ENCODE measurements at places on chromosomes 7 and 10.

DNA sequence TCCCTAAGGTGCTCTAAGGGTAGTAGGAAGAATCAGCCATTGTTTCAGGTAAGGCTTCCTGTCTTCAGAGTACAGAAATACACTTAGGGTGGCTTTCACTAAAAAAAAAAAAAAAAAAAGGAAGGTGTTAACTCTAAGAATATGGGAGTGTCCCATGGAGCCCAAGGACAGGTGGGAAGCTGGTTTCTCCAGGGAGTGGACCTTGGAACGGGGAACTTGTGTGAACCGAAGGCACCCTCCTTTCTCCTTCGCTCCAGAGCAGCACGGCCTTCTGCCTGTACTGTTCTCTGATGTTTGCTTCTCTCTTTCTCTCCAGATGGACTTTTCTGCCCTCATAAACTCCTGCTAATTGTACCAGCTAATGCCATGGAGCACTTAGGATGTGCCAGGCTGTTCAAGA, 6.2 kb downstream of the OPALIN start:
- no peaks in the 10 kb centered on the region for H3K36me3 ChIP-seq
- no peak overlapping the region for H3K27ac ChIP-seq
- peaks cover 10% of the 10 kb centered on the region for H3K27me3 ChIP-seq
- H3K4me3 ChIP-seq: no peak overlapping the region
- no peak for DNase-seq

DNA sequence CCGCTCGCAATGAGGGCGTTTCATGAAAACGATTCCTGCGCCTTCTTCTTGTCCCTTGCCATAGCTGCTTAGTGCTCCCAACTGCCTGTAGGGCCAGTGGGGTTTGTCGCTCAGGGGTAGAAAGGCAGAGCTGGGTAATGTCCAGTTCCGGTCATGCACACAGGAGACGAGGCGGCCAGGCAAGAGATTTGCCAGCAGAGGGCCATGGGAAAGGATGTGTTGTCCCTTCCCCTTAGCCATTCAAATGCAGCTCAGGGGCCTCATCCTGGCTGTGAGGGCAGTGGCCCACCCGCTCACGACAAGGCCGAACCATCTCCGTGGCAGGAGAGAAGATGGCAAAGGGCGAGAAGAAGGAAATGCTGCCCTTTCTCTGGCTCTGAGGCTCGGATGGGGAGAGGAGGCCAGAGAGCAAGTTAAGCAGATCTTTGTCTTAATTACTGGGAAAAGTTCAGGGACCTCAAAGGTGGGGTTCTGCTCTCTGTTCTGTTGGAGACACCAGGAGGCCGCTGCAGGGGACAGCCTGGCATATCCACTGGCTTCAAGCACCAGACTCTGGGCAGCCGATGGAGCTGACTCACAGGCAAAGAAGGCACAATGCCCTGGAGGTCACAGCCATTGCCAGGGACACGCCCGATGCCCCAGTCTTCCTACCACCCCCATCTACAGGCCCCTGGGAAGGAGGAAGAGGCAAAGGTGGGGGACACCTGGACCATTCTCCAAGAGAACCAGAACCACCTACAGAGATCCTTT, 534.8 kb upstream of the MGMT start:
- peaks cover 18% of the 10 kb centered on the region for H3K4me1 ChIP-seq
- H3K4me3 ChIP-seq: no peak overlapping the region
- H3K36me3 ChIP-seq: no peaks in the 10 kb centered on the region
- DNase-seq: no peak
- no peaks in the 10 kb centered on the region for H3K27me3 ChIP-seq
- H3K27ac ChIP-seq: no peak overlapping the region

GRCh38 chr10:119801176-119801575, 71.5 kb downstream of the MCMBP start:
- H3K27me3 ChIP-seq: no peaks in the 10 kb centered on the region
- no peak overlapping the region for H3K4me3 ChIP-seq
- H3K4me1 ChIP-seq: no peaks in the 10 kb centered on the region
- no peak overlapping the region for H3K27ac ChIP-seq

DNA sequence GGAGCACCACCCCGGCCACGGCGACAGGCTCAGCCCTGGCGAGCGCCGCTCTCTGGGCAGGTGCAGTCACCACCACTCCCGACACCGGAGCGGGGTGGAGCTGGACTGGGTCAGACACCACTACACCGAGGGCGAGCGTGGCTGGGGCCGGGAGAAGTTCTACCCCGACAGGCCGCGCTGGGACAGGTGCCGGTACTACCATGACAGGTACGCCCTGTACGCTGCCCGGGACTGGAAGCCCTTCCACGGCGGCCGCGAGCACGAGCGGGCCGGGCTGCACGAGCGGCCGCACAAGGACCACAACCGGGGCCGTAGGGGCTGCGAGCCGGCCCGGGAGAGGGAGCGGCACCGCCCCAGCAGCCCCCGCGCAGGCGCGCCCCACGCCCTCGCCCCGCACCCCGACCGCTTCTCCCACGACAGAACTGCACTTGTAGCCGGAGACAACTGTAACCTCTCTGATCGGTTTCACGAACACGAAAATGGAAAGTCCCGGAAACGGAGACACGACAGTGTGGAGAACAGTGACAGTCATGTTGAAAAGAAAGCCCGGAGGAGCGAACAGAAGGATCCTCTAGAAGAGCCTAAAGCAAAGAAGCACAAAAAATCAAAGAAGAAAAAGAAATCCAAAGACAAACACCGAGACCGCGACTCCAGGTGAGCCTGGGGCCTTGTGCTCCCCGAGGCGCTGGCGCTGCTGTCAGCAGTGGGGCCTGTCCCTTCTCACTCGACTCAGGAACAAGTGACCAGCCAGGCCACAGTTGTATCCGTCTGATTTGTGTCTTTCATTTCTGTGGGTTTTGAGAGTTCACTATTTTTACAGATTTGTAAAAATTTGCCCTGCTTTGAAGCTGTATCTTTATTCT, 117.7 kb downstream of the CYTH3 start:
- H3K27me3 ChIP-seq: no peaks in the 10 kb centered on the region
- no peak for DNase-seq
- H3K4me3 ChIP-seq: no peak overlapping the region
- H3K4me1 ChIP-seq: no peaks in the 10 kb centered on the region

DNA sequence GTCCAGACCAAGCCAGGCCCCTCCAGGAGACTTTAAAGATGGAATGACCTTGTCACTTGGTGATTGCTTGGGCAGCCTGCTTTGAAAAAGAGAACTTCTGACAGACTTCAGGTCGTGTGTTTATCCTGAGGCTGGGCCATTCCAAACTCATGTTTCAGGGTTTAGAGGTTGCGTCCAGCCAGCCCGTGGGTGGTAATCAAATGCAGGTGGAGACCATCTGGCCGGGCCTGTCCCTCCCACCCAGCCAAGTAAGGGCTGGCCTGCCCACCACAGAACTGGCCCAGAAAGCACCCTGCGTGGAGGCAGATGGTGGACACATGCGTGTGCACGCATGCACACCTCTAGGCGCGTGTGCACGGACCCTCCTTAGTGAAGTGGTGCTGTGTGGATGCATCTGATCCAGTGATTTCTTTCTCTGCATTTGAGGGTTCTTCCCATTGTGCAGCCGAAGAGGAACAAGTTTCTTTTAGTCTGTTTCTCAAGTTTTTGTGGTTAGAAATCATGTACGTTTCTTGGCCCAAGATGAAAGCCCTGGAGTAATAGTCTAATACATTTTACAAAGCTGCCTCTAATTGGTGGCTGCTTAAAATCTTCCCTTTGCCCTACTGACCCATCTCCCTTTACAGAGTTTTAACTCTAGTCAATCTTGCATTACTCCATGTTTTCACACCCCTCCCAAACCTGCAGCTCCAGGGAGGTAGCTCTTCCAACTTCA, 43.0 kb downstream of the SUFU start:
- H3K27me3 ChIP-seq: no peaks in the 10 kb centered on the region
- DNase-seq: no peak
- H3K27ac ChIP-seq: no peak overlapping the region
- no peaks in the 10 kb centered on the region for H3K4me1 ChIP-seq
- H3K36me3 ChIP-seq: peaks cover 12% of the 10 kb centered on the region

- no peak overlapping the region for H3K4me3 ChIP-seq
- no peak for DNase-seq
- H3K27ac ChIP-seq: no peak overlapping the region
- H3K4me1 ChIP-seq: no peaks in the 10 kb centered on the region
- H3K27me3 ChIP-seq: no peaks in the 10 kb centered on the region
- peaks cover 2% of the 10 kb centered on the region for H3K36me3 ChIP-seq
Observed at GRCh38 chr10:45505311-45505710, 131.3 kb downstream of the ALOX5 start.

DNA sequence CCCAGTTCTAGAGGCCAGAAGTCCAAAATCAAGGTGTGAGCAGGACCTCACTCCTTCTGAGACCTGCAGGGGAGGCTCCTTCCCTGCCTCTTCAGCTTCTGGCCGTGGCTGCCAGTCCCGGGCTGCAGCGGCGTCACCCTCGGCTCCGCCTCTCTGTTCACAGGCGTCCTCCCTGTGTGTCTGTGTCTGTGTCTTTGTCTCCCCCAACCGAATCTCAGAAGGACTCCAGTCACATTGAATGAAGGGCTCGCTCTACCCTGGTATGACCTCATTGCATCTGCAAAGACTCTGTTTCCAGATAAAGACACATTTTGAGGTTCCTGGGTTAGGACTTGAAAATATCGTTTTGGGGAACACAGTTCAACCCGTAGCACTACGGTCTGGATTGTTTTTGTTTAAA, 33.1 kb upstream of the GALNT11 start:
- H3K27ac ChIP-seq: no peak overlapping the region
- H3K27me3 ChIP-seq: no peaks in the 10 kb centered on the region
- H3K4me1 ChIP-seq: peaks cover 21% of the 10 kb centered on the region

DNA sequence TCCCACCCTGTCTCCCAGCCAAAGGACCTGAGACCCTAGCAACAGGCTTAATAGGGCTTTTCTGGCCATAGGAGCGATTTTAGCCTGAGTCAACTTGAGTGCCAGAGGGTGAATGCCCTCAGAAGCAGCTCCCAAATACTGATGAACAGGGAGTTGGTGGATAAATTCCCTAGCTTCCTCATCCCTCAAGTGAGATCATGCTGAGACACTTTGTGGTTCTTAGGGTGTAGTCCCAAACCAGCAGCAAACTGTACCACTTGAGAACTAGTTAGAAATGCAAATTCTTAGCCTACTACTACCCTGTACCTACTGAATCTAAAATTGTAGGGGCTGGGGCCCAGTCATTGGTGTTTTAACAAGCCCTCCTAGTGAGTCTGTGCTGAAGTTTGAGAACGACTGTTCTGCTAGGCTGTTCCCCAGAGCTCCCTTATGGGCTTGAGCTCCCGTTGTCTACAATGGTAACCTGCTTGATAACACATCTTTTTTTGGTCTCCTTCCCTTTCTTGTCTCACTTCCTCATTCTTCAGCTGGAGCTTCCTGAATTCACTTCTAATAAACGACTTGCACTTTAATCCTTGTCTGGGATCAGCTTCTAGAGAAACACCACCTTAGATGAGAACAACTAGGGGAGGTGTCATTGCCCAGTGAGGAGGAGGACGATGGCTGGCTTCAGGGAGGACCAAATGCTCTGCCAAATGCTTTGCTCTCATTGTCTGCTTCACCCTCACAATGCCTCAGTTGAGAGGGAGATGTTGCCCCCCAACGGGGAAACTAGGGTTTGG, 18.2 kb upstream of the CDH23 start:
- no peak overlapping the region for H3K27ac ChIP-seq
- no peak for DNase-seq
- H3K4me1 ChIP-seq: peaks cover 13% of the 10 kb centered on the region
- no peak overlapping the region for H3K4me3 ChIP-seq
- peaks cover 22% of the 10 kb centered on the region for H3K27me3 ChIP-seq
- no peaks in the 10 kb centered on the region for H3K36me3 ChIP-seq

GRCh38 chr10:119303886-119304285, 96.5 kb downstream of the GRK5 start:
- no peaks in the 10 kb centered on the region for H3K36me3 ChIP-seq
- no peak for DNase-seq
- no peak overlapping the region for H3K27ac ChIP-seq
- H3K4me3 ChIP-seq: no peak overlapping the region
- peaks cover 13% of the 10 kb centered on the region for H3K4me1 ChIP-seq

DNA sequence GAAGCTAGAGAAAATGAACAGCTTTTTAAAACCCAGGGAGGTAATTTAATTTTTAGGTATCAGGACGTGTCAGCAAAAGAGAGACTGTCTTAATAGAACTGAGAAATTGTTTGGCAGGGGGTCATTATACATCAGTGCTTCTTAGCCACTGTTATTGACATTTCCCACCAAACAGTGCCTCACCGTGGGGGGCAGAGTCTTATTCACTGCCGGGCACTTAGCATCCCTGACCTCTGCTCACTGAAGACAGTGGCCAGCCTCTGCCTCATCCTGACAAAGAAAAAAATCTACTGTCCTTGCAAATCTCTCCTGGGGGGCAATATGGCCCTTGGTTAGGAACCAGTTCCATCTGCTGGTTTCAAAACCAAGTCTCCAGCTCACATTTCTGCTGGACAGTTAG, 14.2 kb upstream of the MKI67 start:
- H3K27ac ChIP-seq: peak overlapping the region; percentile 19
- no peak overlapping the region for H3K4me3 ChIP-seq
- no peaks in the 10 kb centered on the region for H3K27me3 ChIP-seq
- H3K4me1 ChIP-seq: peaks cover 6% of the 10 kb centered on the region
- DNase-seq: no peak
- no peaks in the 10 kb centered on the region for H3K36me3 ChIP-seq

GRCh38 chr10:125124907-125125306, 35.5 kb downstream of the CTBP2 start:
- no peaks in the 10 kb centered on the region for H3K27me3 ChIP-seq
- H3K4me1 ChIP-seq: peaks cover 54% of the 10 kb centered on the region
- DNase-seq: no peak
- H3K36me3 ChIP-seq: peaks cover 14% of the 10 kb centered on the region

- DNase-seq: no peak
- H3K4me3 ChIP-seq: peak overlapping the region; percentile 29
- peaks cover 46% of the 10 kb centered on the region for H3K4me1 ChIP-seq
Observed at GRCh38 chr7:147775516-147776284, 814.9 kb upstream of the C7orf33 start.

DNA sequence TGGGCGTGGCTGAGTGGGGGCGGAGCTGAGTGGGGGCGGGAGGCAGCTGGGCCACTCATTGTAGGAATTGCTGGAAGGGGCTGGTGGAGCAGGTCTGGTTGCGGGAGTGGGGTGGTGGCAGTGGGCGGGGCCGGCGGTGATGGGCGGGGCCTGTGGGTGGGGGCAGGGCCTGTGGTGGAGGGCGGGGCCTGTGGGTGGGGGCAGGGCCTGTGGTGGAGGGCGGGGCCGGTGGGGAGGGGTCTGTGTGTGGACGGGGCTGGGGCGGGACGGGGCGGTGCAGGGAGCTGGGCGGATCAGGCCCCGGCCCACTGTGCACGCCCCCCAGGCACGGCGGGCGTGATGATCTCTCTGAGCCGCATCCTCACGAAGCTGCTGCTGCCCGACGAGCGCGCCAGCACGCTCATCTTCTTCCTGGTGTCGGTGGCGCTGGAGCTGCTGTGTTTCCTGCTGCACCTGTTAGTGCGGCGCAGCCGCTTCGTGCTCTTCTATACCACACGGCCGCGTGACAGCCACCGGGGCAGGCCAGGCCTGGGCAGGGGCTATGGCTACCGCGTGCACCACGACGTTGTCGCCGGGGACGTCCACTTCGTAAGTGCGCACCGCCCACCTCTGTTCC, 14.0 kb downstream of the SLC29A4 start:
- peaks cover 7% of the 10 kb centered on the region for H3K4me1 ChIP-seq
- peak; percentile 57 for DNase-seq
- H3K36me3 ChIP-seq: peaks cover 17% of the 10 kb centered on the region
- H3K27me3 ChIP-seq: no peaks in the 10 kb centered on the region
- no peak overlapping the region for H3K27ac ChIP-seq
- H3K4me3 ChIP-seq: peak overlapping the region; percentile 35

Data from neural crest cell (in vitro differentiated cells).